CD4-positive, alpha-beta T cell (primary cell): ENCODE measurements at places on chromosomes 2 and 18.

DNA sequence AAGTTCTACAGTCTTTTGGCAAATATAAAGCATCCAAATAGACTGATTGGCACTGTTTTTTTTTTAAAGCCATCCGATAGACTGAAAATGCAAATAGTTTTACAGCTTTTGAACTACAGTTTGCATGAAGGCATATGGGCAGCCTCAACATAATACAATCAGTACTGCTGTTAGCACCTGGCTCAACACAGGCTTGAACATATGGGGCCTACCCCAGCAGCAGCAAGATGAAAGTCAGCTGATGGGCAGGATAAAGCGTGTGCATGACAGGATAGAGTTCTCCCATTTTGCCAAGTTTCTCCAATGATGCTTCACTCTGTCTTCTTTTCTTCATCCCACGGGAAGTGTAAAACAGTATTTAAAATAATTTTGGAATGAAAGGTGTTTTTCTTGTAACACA is 1.3 kb upstream of the AKAIN1 start:
- H3K4me3 ChIP-seq: no peak overlapping the region
- H3K27ac ChIP-seq: no peak overlapping the region
- peaks cover 15% of the 10 kb centered on the region for H3K4me1 ChIP-seq
- DNase-seq: no peak
- no peaks in the 10 kb centered on the region for H3K36me3 ChIP-seq

DNA sequence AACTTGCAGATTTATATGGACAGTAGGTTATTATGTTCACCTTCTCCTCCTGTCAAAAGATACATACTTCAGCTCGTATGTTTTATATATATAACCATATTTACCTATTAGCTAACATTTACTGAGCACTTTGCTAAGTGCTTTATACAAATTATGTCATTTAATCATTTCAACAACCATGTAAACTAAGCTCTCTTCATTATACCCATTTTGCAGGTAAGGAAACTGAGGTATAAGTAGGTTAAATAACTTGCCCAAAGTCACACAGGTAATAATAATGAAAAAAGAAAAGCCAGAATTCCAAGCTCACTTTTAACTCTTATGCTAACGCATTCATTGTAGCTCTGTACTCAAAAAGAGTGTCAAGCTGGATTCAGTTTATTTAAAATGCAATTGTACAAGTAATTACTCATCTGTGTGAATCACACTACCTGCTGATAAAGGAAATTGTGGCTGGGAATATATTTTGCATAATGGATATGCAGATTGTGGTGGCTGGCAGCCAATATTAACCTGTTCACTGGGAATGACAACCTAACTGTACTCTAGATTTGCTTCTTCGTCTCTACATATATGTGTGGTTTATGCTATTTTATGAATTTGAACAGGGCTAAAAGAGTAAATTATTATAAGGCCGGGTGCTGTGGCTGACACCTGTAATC is 20.6 kb downstream of the SLC16A14 start:
- H3K4me3 ChIP-seq: no peak overlapping the region
- no peaks in the 10 kb centered on the region for H3K36me3 ChIP-seq
- no peaks in the 10 kb centered on the region for H3K4me1 ChIP-seq
- no peak for DNase-seq
- H3K27ac ChIP-seq: no peak overlapping the region

DNA sequence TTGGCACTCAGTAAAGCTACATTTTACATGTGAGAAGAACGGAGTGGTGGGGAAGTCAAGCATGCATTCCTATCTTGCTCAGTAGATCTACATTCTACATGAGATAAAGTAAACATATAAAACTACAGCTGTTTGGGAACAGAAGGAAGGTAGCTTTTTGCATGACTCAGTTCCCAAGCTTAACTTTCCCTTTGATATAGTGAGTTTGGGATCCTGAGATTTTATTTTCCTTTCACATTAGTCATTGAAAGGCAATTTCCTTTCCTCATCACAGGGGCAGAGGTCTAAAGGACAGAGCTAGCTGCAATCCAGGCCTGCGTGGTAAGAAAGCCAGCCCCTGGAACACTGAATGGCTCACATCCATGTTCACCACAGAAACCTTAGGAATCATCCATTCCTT is 257.2 kb downstream of the SRBD1 start:
- no peaks in the 10 kb centered on the region for H3K36me3 ChIP-seq
- no peaks in the 10 kb centered on the region for H3K27me3 ChIP-seq
- no peak overlapping the region for H3K27ac ChIP-seq
- H3K4me1 ChIP-seq: no peaks in the 10 kb centered on the region
- no peak overlapping the region for H3K4me3 ChIP-seq
- no peak for DNase-seq

- DNase-seq: no peak
- H3K4me1 ChIP-seq: peaks cover 23% of the 10 kb centered on the region
- no peak overlapping the region for H3K4me3 ChIP-seq
- H3K27me3 ChIP-seq: no peaks in the 10 kb centered on the region
- no peak overlapping the region for H3K27ac ChIP-seq
- peaks cover 14% of the 10 kb centered on the region for H3K36me3 ChIP-seq
These were observed 197.2 kb downstream of the HDAC4 start for GRCh38 chr2:239203443-239204135.

DNA sequence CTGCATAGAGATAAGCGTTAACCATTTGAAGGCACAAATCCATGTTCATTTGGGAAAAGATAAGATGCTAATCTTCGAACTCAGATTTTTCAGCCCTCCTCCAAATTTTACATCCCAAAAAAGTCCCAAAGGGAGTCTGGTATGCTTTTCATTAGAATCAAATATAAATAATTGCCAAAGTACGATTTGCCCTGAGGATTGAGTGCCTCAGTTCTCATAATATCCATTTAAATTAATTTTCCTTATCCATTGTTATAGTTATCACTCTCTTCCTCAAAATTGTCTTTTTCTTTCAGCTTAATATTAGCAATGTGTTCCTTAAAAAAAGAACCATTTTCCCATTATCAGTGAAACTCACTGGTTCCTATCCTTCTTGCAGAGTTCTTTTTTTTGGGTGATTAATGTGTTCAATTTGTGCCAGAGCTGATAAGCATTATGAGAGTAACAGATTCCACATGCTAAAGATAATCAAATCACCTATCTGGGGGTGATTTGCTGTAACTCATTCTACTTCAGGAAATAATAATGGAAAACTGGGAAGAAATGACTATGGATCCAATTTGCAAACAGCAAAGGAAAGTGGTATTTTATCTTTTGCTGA is 686 bp downstream of the HNMT start:
- H3K27me3 ChIP-seq: no peaks in the 10 kb centered on the region
- H3K27ac ChIP-seq: no peak overlapping the region
- no peaks in the 10 kb centered on the region for H3K36me3 ChIP-seq
- H3K4me1 ChIP-seq: no peaks in the 10 kb centered on the region
- H3K4me3 ChIP-seq: peak overlapping the region; percentile 33

DNA sequence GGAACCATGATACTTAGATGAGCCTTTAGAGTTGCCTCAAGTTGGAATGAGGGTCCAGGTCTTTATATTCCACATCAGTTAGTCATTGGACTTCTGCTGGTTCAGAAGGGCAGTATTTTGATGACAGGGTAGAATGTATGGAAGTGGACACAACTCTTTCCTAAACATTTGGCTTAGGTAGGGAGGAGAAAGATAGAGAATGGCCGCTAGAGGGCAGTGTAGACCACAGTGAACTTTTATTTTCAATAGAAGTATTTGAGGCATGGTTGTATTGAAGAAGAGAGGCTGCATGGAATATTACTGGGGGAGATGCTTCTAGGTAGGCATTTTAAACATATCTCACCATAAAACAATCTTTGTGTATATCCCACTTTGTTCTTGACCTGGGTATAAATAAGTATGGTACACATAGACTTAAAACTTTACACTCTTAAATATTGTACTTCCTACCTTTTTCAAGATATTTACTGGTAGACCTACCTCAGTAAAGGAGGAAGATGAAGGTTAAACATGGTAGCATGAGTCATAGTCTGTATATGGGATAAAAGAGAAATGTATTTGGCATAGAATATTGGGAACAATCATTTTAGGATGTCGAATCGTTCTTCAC is 497.6 kb upstream of the FAM98A start:
- DNase-seq: no peak
- H3K4me1 ChIP-seq: no peaks in the 10 kb centered on the region
- no peaks in the 10 kb centered on the region for H3K27me3 ChIP-seq
- no peak overlapping the region for H3K4me3 ChIP-seq
- H3K36me3 ChIP-seq: no peaks in the 10 kb centered on the region

DNA sequence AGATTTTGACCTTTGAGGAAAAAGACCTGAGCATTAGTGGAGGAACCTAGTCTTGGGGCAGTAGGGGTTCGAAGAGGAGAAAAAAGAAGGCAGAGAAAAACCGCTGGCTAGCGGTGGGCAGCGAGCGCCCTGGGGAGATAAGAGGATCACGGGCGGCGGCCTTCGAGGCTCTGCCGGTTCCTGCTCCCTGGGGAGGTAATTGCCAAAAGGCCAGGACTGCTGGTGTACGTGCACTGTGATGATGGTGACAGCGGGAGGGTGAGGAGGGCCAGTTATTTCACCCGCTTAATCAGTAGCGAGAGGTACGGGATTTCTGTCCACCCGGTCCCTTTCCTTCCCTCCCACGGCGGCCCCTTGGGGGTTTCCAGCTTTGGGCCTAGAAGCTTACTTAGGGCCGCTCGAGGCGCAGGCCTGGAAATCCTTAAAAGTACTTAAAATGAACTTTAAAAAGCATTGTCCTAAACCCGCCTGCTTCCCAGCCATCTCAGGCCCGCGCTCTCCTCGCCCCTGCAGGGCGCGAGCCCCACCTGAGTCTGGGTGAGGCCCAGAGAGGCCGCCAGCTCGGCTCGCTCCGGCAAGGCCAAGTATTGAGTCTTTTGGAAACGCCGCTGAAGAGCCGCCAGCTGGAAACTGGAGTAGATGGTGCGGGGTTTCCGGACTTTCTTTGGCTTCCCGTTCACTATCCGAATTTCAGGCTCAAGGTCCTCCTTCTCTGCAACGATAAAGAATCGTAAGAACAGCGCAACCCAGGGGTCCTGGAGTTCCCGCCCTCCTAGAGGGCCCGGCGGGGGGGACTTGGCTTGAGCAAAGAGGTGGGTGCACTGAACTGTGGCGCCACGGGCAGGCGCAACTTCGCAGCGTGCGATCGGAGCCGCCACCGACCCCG is 1.5 kb downstream of the DLX2 start:
- peaks cover 95% of the 10 kb centered on the region for H3K27me3 ChIP-seq
- no peaks in the 10 kb centered on the region for H3K36me3 ChIP-seq
- DNase-seq: no peak
- H3K4me3 ChIP-seq: peak overlapping the region; percentile 55
- no peak overlapping the region for H3K27ac ChIP-seq

GRCh38 chr2:134201533-134201932 is 52.3 kb upstream of the MGAT5 start:
- peaks cover 59% of the 10 kb centered on the region for H3K4me1 ChIP-seq
- no peak overlapping the region for H3K4me3 ChIP-seq
- no peaks in the 10 kb centered on the region for H3K36me3 ChIP-seq
- DNase-seq: no peak

DNA sequence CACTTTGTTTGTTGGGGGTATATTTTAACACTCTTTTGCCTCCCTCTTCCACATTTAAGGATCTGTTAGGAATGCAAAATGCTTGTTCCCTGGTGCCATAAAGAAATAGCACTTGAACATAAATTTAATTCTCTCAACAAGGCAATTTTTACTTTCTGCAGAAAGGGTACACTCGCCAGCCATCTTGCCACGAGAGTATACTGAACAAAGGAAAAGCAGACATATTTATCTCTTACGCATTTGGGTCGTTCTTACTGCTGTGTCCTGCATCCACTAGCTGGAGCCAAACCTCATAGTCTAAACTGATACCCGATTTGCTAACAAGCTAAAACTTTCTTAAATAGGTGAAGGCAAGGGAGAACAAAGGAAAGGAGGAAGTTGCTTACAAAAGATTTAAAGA is 129.5 kb downstream of the B3GNT2 start:
- no peaks in the 10 kb centered on the region for H3K27me3 ChIP-seq
- no peak overlapping the region for H3K4me3 ChIP-seq
- H3K36me3 ChIP-seq: no peaks in the 10 kb centered on the region
- H3K27ac ChIP-seq: no peak overlapping the region
- no peak for DNase-seq

GRCh38 chr2:64601785-64602391 is 51.8 kb downstream of the SERTAD2 start:
- H3K4me1 ChIP-seq: peaks cover 19% of the 10 kb centered on the region
- no peak overlapping the region for H3K4me3 ChIP-seq
- no peak for DNase-seq
- H3K27me3 ChIP-seq: no peaks in the 10 kb centered on the region

GRCh38 chr18:69691008-69691760 is 256.5 kb downstream of the CD226 start:
- H3K27ac ChIP-seq: no peak overlapping the region
- H3K4me3 ChIP-seq: no peak overlapping the region
- DNase-seq: no peak

GRCh38 chr2:155250800-155251199 is 552.3 kb downstream of the KCNJ3 start:
- no peaks in the 10 kb centered on the region for H3K4me1 ChIP-seq
- no peaks in the 10 kb centered on the region for H3K36me3 ChIP-seq
- H3K4me3 ChIP-seq: no peak overlapping the region

DNA sequence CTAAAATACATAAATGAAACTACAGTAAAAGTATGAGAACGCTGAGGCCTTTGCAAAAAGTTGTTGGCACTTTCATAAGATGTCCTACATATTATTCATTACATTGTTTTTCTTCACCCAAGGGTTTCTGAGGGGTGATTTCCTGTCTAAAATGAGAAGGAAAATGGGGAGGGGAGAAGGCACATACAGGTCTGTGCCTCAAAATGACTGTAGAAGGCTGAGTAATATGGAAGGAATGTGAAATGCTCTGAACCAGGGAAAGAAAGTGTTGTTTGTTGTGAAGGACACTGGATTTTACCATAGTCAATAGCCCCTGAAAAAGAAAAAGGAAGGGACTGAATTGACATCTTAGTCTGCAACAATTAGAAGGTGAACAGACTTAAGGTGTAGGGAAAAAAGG is 99.5 kb upstream of the RNF152 start:
- H3K36me3 ChIP-seq: no peaks in the 10 kb centered on the region
- DNase-seq: no peak
- no peak overlapping the region for H3K4me3 ChIP-seq
- no peak overlapping the region for H3K27ac ChIP-seq

- H3K27ac ChIP-seq: no peak overlapping the region
- peaks cover 41% of the 10 kb centered on the region for H3K4me1 ChIP-seq
- H3K27me3 ChIP-seq: no peaks in the 10 kb centered on the region
- peaks cover 18% of the 10 kb centered on the region for H3K36me3 ChIP-seq
These were observed 797 bp downstream of the TXNL4A start for GRCh38 chr18:79987566-79987965.

DNA sequence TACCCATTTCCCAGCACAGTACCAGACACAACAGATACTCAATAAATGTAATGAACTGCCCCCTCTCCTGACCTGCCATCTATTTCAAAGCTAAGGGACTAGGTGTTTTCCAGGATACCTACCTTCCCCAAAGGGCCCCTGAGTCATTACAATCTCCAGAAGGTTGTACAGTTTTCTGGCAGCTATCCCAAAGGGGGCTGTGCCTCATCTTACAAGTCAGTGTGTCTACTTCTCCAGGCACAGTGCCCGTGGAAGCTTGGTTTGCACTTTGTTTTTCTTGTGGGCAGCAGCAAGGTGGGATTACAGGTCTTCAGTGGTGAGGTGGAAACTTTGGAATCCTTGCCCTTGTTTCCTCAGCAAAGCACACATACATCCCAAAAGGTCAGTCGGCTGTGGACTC is 62.8 kb upstream of the CYP26B1 start:
- H3K27ac ChIP-seq: no peak overlapping the region
- H3K4me1 ChIP-seq: no peaks in the 10 kb centered on the region
- H3K36me3 ChIP-seq: no peaks in the 10 kb centered on the region
- no peak overlapping the region for H3K4me3 ChIP-seq
- no peaks in the 10 kb centered on the region for H3K27me3 ChIP-seq
